ENCODE measurements at places on chromosomes 12 and 14. TPM values are rescaled to one million over a fixed set of nuclear protein-coding genes. Genes with fewer than 3 reads are reported as not detected.

DNA sequence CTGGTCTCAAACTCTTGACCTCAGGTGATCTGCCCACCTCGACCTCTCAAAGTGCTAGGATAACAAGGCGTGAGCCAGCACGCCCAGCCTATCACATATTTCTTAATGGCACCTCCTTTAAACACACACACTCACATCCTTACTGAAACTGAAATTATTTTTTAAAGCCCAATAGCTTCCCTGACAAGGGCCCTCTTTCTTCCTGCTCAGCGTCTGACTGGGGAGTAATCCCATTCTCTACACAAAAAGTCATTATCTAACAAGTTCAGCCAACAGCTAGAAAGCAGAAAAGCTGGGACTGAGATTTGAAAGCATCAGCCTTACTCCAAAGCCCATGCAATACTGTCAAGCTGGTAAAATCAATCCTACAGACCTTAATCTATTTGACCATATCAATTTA lies 10.0 kb upstream of the AICDA start:
- no peak for DNase-seq

GRCh38 chr14:96576937-96577336 lies 74.8 kb downstream of the PAPOLA start:
- DNase-seq: no peak

DNA sequence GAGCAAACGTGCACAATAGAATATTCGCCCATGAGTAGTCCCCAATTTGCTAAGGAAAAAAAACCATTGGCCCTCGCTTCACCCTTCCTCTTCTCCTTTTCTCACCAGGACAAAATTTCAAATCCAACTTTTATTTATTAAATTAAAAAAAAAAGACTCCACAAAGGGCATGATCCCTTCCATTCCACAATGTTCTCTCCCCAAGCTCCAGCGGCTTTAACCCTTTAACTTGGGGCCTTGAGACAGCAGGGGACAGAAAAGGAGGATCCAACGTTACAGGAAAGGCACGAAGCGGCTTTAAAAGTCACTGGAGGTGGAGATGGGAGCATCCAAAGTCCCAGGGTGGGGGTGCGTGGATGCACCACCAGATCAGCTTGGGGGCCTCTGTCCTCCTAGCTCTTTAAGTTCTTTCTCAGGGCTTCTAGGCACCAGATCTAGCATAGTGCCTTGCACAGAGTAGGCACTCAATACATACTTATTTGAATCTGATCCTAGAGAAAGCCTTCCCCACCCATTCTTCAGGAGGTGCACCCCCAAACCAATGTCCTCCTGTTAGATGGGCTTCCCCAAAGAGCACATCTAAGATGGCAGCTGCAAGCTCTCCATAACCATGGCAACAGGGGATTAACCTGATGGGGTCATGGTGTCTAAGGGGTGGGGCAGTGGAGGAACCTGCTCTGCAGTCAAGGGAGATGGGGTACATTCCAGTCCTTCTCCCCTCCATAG lies 5.2 kb upstream of the AAAS start:
- no peak for DNase-seq

DNA sequence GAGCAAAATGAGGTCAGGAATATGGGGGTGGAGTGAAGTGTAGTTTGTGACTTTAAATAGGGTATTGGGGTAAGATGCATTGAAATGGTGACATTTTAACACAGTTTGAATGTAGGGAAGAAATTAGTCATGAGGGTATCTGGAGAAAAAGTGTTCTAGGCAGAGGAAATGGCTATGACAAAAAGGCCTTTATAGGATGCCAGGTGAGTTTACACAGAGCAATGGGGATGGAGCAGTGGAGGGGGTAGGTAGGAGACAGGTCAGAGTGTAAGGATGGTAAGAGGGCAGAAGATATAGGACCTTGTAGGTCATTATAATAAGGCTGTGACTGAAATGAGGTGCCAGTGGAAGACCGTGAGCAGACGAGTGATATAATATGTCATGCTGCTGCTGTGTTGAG lies 30.4 kb downstream of the HEATR5A start:
- peak; percentile 2 for DNase-seq

The MANSC4 gene
- polyA plus RNA-seq: 2.4 TPM

DNA sequence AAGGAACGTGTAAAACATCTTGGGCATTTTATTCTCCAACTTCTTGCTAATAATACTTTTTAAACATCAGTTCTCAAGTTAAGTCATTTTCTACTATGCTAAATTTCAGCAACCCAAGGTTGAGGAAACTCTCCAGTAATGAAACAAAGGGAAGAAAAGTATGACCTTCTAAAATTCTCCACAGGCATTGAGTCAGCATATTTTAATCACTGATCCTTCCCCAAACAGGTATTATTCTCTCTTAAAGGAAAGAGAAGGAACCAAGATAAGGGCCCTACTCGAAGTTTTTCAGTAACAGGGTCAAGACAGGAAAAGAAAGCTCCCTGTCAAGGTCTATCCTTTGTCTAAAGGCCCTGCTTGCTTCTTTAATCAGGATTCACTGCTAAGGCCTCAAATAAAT lies 3.0 kb downstream of the KICS2 start:
- no peak for DNase-seq

Data from CD4-positive, CD25-positive, alpha-beta regulatory T cell (primary cell).